ENCODE measurements at places on chromosomes 4 and X.

DNA sequence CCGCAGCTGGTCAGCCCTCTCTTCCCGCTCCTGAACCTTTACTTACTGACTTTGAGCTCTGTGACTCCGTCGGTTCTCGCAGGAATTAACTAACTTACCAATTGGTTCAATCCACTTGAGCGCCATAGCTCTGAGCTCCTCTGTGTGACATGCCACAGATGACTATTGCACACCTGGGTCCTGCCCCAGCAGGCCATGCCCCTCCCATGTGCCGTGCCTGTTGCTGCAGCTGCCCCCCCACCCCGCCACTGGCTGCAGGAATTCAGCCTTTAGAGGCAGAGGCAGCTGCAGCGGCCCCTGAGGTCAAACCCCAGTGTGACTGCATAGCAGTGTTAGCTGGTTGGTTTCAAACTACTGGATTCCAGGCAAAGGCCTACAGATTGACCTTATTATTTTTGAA lies 70.6 kb downstream of the MTMR1 start:
- DNase-seq, result no peak

DNA sequence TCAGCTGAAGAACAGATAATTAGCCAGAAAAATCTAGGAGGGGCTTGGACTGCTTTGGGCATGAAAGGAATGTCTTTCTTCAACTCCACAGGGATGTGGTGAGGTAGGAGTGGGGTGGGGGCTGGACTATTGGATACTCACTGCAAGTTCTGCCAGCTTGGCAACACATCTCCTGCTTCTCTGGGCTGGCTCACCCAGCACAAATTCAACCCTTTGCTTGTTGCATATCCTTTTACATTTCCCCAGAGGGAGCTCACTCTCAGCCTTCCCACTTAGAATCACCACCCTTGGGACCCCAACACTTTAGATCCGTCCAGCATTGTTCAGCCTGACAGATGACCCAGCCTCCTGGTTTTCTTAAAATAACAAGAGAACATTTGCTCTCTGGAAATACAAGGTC lies 120.6 kb downstream of the KDR start:
- DNase-seq, result no peak

- DNase-seq, result no peak
Measured at GRCh38 chrX:2693113-2694002, 2.3 kb downstream of the CD99 start.

- DNase-seq, result no peak
Measured at GRCh38 chr4:127162741-127163140, 470.0 kb upstream of the INTU start.

DNA sequence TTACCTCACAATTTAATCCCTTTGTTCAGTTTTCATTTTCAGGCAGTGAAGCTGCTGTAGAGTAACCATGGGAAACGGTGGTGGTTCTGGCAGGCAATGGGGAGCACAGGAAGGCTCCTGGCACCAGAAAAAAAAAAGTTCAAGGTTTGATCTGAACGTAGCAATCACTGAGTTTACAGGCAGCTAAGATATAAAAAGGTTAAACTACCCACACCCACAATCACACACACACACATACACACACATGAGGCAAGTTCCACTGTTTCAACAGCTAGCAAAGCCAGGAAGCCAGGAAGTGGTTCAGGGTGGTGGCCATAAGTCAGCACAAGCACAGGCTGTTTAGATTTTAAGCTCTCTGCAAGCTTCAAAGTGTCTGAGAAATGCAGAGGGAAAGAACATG lies at the start of gene SULT1B1:
TSS of gene SULT1B1 (minus strand) at position 166 of the 400 bp plus-strand sequence. CDS start 5,403 bp downstream, outside the sequence.
- DNase-seq, result no peak

DNA sequence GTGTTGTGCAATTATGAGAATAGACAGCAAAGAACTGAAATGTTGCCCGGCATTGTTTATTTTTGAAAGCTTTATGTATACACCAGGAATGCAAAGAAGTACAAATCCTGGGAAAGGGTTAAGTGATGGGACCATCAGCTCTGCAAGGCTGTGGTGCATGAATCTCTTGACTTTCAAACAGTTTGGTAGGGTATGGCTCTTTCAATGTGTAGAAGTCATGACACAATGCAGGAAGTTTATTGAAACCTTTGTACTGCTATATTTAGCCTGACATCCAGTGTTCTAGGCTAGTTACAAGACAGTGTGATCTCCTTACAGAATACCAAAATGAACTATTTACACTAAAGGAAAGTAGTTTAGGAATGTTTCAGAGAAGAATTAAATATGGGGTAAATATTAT lies 206.8 kb upstream of the HAND2 start:
- no peak for DNase-seq

- DNase-seq, result no peak
Measured at GRCh38 chr4:151238477-151238876, 38.5 kb upstream of the PRSS48 start.

DNA sequence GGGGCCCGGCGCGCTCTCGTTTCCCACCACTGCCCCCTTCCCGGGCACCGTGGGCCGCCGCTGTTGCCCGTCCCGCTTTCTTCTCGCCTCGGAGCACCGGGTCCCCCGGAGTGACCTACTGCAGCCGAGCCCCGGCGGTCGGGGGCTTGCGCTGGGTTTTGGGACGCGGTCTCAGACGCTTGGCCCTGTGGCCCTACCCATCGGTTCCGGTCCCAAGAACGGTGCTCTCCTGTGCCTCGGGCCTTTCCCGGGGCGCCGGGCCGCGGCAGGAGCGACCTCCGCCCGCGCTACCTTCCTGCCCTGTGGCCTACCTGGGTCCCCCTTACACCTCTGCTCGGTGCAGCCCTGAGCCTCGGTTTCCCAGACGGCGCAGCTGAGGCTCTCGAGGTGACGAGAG lies 21.6 kb upstream of the HMX1 start:
- no peak for DNase-seq

DNA sequence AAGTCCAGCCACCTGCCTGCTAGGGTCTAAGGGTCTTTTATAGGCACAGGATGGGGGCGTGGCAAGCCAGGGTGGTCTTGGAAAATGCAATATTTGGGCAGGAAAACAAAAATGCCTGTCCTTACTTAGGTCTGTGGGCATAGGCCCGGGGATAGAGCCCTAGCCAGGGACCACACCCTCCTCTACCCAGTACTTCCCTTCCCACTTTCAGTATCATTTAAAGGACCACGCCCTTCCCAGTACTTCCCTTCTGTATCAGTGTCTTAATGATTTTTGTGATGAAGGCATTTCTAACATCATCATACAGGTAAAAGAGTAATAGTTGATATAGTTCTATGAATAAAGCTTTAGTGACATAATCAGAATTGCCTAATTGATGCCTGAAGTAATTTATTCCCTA lies 11.4 kb downstream of the BANK1 start:
- no peak for DNase-seq

DNA sequence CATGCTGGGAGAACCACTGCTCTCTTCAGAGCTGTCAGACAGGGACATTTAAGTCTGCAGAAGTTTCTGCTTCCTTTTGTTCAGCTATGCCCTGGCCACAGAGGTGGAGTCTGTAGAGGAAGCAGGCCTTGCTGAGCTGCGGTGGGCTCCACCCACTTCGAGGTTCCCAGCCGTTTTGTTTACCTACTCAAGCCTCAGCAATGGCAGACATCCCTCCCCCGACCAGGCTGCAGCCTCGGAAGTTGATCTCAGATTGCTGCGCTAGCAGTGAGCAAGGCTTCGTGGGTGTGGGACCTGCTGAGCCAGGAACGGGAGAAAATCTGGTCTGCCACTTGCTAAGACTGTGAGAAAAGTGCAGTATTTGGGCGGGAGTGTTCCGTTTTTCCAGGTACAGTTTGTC lies 118.9 kb downstream of the SLC10A6 start:
- no peak for DNase-seq

DNA sequence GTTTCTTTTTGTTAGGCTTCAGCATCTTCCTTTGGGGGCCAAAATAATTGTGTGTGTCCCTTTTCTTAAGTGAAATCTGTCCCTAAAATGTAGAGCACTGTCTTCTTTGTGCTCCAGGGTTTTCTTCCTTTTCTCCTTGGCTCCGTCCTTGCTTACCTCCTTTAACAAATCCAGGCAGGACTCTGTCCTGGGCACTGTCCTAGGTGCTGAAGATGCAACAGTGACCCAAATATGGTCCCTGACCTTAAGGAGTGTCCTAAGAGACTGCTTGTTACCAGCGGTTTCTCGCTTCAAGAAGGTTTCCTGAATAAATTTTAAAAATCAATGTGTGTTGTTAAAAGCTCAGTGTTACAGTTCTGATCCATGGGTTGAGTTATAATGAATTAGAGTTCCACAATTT lies 471.8 kb downstream of the KCNIP4 start:
- DNase-seq, result no peak

GRCh38 chrX:103170216-103170615 lies 44.7 kb upstream of the BEX4 start:
- DNase-seq, result no peak

DNA sequence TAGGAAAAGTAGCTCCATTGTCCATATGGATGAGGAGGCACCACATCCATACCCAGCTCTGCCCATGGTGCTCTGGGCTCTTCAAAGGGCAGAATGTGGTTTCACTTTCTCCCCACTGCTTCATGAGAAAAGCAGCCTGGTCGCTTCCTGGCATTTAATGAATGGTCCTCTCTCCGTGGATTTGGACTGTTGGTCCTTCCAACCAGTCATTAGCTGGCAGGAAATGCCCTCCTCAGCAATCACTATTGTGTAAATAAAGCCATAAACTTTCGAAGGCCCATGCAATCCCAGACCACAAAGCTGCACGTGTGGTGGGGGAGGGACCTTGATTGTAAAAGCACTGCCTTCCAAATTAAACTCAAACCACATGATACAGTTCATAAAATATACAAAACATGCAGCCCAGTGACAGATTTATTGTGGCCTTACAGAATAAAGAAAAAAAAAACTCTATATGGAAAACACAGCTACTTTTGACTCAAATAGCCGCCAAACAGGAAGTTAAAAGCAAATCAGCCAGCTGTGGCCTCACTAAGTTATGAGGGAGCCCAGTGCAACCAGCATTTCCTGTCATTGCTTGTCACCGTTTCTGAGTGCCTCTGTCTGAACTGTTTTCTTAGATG lies 8.1 kb downstream of the MBNL3 start:
- DNase-seq, result no peak

GRCh38 chrX:148580016-148580415 lies 79.6 kb downstream of the AFF2 start:
- no peak for DNase-seq

- DNase-seq, result no peak
Measured at GRCh38 chr4:109411964-109412363, 21.7 kb upstream of the SEC24B start.

DNA sequence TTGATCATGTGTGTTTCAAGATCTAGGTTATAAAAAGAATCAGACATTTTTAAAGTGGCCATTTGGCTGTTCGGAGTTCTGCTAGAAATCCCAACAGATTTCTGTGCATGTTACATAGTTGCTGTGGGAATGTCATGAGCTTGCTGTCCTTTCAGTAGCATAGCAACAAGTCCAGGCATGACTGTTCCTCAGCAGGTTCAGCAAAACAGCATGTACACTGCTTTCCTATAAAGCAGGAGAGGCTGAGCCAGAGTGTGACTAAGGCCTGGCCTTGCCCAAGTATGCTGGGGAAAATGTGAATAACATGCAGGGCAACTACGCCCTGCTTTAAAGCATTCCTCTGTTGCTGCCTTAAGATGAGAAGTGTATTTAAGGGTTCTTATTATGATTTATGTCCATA lies 217.1 kb upstream of the SMIM31 start:
- DNase-seq, result no peak

GRCh38 chrX:50157545-50158135 lies 43.2 kb downstream of the AKAP4 start:
- DNase-seq, result no peak

DNA sequence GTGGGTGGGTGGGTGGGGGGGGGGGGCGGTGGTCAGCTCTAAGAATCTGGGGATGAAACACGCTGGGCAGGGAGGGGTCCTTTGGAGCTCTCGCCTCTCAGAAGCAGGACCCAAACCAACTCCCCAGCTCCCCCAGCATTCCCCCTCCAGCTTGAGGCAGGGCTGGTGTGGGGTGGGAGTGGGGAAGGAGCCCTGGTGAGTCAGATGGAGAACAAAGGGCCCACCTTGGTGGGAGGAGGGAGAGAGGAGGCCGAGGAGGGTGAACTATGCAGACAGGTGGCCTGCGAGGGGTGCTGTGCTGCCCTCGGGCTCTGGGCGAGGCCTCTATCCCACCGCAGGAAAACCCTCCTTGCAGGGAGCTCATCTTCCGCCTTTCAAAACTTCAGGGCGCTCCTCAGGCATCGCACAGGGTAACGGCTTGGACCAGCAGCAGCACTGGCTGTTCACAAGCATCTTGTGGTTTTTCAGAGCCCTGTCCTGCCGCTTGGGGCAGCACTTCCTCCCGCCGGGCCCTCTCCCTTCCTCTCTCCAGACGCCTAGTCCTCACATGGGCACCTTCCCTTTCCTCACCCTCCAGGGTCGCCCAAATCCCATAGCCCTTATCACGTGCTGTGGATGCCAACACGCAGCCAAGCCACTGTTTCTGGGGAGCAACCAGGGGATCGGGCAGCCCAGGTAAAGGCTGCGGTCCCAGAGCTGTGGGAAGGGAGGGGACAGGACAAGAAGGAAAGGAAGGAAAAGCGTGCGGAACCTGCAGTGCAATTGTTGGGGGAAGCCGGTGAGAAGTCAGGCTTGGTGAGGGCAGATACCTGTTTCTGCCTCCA lies 34.0 kb upstream of the GRPEL1 start:
- peak; percentile 70 for DNase-seq

DNA sequence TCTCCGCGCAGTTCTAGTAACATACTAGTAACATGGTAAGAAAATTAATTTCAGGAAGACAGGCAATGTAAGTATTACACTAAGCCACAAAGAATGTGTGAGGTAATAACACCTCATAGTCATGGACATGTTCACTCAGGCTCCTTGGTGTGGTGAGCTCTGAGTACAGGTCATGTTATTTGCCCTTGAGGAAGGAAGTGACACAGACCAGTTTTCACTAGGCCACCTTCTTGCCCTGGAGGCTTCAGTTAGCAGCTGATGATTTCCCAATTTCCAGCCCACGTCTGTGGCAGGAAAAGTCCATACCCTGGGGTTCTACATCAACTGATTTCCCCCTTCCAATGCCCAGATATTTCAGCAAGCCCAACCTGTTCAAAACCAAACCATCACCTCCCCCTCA lies 6.7 kb downstream of the APOO start:
- no peak for DNase-seq

DNA sequence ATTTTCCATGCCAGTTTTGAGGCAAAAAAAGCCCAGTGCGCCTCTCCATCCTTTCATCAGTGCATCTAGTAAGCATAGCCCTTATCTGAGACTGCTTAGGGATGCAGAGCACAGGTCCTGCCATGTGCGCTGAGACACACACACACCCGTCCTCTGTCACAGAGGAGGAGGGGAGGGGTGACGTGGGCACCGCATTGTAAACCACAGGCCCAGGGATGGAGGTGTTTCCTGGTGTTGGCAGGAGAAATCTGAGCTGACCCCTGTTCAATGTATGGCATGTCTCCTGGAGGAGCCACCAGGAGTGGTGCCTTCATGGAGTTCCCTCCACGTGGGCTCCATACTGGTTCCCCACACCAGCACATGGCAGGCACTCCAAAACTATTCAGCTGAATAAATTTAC lies 65.8 kb upstream of the HELT start:
- no peak for DNase-seq

Measured in GM19239 (cell line).